ENCODE measurements at places on chromosomes 12 and 14.

GRCh38 chr12:5923043-5923605, 21.9 kb downstream of the ANO2 start:
- no peak for DNase-seq

- no peak for DNase-seq
Measured at GRCh38 chr12:71504476-71504875, 64.9 kb downstream of the LGR5 start.

DNA sequence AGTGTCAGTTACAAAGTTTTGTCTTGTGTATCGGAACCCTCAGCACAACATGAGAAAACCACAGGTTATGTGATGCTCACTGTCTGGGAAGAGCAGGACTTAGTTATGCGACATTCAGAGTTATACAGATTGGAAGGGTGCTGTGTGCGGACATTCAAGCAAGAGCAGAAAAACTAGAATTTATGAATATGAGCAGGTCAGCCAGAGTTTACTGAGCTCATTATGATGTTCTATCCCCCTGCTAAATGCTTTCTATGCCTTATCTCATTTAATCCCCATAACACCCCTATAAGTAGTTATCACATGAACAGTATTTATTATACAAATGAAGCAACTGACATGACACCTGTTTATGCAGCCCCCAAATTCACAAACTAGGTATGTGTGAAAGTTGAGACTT, 1083.2 kb downstream of the FLRT2 start:
- no peak for DNase-seq

- no peak for DNase-seq
Measured at GRCh38 chr12:124700810-124701592, 133.6 kb upstream of the NCOR2 start.

- no peak for DNase-seq
Measured at GRCh38 chr12:7101694-7102131, 7.3 kb downstream of the C1RL start.

DNA sequence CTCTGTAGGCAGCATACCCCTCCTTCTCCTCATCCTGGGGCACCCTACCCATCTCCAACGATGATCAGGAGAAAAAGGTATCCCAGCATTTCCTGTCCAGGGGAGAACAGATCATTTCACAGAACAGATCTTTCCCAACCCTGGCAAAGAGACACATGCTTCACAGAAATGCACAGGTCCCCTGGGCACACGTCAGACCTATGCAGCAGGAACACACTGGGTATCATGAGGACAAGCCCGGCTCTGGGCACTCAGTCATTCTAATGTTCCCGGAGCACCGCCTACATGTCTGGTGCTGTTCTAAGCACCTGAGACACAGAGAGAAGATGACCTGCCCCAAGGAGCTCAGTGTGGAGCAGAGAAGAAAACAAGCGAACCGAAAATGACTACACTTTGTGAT, 56.2 kb downstream of the ACTN1 start:
- DNase-seq = no peak

GRCh38 chr12:27616356-27617142, 79.7 kb upstream of the REP15 start:
- DNase-seq = no peak

DNA sequence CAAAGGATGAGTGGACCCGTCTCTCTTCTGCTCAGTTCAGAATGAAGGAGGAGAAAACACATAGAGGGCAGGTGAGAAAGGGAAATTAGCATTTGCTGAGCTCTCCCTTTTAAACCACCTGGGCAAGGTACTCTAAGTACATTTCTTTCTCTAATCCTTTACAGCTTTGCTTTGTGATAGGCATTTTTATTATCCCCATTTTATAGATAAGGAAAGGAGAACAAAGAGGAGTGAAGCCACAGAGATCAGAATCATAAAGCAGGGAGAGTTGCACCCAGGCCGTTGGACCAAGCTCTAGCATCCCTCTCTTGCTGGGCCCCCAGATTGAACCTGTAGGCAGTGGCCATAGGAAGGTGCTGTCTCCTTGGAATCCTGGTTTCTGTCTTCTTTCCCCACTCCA, 47.0 kb downstream of the VCPKMT start:
- no peak for DNase-seq

- DNase-seq = no peak
Measured at GRCh38 chr12:75270157-75270556, 60.0 kb downstream of the CAPS2 start.

- peak; percentile 97 for DNase-seq
Measured at GRCh38 chr14:34539407-34540180, at the start of gene EAPP. TSS of gene EAPP (minus strand) at chr14:34539701. CDS start at chr14:34539628, 73 bp downstream.

- no peak for DNase-seq
Measured at GRCh38 chr14:69919815-69920214, 40.6 kb downstream of the SMOC1 start.

DNA sequence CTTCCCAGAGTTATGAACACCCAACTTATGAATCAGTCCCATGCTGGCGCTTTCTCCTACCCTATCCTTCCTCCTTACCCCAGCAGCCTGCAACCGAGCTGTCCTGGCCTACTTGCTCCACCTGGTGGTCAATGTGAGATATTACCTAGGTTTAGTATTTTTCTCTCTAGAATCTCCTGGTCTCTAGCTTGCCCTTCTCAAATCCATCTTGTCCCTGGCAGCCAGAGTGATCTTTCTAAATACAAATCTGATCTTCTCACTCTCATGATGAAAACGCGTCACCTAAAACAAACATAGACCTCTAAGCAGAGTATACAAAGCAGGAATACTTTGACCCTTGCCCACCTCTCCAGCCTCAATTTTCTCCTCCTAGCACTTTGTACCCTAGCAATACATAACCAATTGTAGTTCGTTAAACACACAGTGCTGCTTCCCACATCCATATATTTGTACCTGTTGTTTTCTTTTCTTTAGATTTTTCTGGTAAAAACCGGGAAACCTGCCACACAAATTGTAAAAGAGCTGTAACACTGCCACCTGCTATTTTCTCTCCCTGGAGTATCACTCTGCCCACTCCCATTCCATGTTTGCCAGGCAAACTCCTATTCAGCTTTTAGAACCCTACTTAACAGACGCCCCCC, 20.0 kb upstream of the TCP11L2 start:
- peak; percentile 36 for DNase-seq

DNA sequence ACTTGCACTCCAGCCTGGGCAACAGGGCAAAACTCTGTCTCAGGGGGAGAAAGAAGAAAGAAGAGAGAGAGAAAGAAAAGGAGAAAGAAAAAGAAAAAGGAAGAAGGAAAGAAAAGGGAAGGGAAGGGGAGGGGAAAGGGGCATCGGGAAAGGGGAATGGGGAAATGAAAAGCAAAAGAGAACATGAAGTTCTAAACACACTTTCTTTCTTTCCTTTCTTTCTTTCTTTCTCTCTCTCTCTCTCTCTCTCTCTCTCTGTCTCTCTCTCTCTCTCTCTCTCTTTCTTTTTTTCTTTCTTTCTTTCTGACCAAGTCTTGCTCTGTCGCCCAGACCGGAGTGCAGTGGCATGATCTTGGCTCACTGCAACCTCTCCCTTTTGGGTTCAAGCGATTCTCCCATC, 76.9 kb downstream of the RPS6KA5 start:
- no peak for DNase-seq

GRCh38 chr12:92968176-92968813, 39.2 kb upstream of the EEA1 start:
- no peak for DNase-seq

DNA sequence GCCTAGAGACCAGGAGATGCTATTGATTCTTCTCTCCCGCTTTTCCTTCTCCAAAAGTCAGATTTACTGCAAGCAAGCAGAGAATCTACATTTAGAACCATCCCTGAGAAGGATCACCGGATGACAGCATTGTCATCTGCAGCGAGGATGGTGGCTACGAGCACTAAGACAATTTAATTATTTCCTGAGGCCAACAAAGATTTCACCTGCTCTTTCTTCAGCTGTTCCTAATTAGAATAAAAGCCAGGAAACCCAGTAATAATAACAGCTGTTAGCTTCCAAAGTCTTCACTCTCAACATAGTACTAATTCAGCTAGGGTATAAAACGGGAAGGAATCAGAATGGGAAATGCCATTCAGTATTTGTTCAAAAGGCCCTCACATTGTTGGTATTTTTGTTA, 53.3 kb downstream of the TMTC1 start:
- no peak for DNase-seq

DNA sequence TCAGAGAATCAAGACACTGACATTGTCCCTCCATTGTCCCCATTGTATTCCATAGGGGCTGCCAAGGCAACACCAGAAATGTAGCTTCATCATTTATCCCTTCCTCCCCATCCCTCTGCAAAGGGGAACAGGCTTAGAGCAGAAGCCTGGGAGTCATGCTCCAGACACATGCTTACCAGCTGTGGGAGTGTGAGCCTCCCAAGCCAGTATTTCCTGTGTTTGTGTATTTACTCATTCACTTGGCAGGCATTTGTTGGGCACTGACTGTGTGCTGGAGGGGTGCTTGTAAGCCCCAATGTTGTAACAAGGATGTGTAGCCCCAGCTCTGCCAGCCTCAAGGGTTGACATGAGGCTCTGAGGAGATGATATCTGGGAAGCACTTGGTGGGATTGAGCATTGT, 46.0 kb upstream of the TCL1A start:
- no peak for DNase-seq

DNA sequence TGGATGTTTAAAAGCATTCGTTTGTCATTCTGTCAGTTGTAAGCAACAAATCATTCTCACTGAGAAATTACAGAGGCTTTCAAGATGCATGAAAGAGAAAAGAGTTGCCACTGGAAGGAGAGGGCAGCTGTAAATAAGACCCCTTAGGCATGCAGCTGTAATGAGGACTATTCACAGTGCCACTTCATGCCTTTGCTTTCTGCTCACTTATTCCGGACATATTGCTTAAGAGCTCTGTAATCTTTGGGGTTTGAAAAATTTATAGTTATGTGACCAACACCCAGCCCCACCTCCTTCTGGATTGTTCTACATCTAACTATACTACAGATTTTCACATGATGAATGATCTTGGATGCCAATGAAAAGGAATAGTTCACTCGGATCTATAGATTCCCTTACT, 194.8 kb upstream of the DCN start:
- DNase-seq = no peak

GRCh38 chr14:94681300-94682060, 69.3 kb downstream of the SERPINA3 start:
- DNase-seq = peak; percentile 19

- DNase-seq = no peak
Measured at GRCh38 chr12:40232602-40233001, 7.8 kb downstream of the LRRK2 start.

GRCh38 chr12:131221061-131221956, 267.6 kb downstream of the ADGRD1 start:
- no peak for DNase-seq

DNA sequence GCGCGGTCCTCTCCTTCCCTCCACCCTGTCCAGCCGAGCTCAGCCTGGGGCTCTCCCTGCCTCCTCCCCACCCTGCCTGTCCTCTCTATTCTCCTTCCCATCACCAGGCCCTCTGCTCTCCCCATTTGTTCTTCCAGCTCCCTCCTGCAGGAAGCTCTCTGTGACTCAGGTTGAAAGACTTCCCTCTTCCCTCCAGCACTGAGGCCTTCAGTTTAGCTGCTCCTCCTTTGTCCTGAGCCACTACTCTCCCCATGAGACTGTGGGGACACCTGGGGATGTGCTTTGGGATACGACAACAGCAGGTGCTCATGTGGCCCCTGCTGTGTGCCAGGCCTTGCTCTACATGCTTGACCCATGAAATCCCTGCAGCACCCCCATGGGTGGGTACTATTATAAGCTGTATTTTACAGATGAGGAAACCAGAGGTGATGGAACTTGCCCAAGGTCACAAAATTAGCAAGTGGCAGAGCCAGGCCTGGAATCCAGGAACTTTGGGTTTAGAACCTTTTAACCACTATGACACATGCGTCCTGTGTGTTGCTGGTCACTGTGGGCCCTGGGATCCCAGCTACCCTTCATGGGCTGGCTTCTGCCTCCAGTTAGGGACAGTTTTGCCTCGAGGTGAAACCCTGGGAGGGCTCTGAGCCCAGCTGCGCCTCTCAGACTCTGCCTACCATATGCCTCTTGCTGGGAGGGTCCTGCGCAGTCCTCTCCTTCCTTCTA, 5.5 kb downstream of the KRT80 start:
- DNase-seq = no peak

DNA sequence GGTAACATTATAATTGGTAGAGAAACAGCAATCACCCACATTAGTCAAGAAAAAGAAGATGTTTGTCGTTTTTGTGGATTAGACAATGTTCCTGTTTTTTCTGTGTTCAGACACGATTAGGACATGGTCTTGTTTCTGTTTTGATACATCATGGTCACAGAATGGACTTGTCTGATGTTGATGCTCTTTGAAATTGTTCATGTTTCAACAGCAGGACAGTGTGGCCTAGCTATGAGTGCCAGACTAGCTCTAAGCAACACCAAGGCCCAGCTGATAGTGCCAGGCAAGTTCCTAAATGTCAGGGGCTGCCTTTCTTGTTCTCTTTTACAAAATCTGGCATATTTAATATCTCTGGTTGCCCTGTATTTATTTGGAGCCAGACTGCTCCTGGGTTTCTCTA, 40.9 kb upstream of the TOMM20L start:
- DNase-seq = no peak

DNA sequence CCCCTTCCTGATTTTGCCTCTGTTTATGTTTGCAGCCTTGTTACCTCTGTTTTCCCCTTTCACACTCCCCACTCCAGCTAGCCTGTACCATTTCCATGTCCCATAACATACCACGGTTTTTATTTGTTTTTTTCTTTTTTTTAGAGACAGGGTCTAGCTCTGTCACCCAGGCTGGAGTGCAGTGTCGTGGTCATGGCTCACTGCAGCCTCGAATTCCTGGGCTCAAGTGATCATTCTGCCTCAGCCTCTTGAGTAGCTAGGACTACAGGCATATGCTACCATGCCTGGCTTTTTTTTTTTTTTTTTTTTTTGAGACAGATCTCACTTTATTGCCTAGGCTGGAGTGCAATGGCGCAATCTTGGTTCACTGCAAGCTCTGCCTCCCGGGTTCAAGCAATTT, 18.4 kb upstream of the SAMD4A start:
- DNase-seq = no peak

GRCh38 chr14:90193925-90194324, 62.4 kb upstream of the PSMC1 start:
- DNase-seq = no peak

GRCh38 chr14:52069307-52070050, 620 bp upstream of the NID2 start:
- no peak for DNase-seq

- no peak for DNase-seq
Measured at GRCh38 chr12:47517122-47517521, 188.7 kb downstream of the RPAP3 start.

DNA sequence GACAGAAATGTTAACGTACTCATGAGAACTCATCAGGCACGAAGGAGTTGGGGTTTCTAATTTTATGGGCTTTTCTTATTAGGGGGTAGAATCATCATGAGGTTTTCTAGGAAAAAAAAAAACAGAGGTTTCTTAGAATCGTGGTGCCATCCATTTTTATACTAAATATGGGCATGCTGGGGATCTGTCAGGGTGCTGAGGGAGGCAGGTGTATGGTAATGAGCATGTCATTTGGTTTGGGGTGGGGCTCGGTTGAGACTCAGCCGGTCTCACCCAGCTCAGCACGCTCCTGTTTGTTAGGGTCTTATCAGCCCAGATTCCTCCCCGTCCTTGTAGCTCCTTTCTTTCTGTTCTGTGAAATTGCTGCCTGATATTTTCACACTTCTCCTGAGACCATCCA, 98.2 kb downstream of the DICER1 start:
- no peak for DNase-seq

GRCh38 chr12:132955094-132956010, 754 bp downstream of the ZNF605 start:
- DNase-seq = peak; percentile 17
